8988T (cell line): ENCODE measurements at places on chromosomes 3 and 15.

DNA sequence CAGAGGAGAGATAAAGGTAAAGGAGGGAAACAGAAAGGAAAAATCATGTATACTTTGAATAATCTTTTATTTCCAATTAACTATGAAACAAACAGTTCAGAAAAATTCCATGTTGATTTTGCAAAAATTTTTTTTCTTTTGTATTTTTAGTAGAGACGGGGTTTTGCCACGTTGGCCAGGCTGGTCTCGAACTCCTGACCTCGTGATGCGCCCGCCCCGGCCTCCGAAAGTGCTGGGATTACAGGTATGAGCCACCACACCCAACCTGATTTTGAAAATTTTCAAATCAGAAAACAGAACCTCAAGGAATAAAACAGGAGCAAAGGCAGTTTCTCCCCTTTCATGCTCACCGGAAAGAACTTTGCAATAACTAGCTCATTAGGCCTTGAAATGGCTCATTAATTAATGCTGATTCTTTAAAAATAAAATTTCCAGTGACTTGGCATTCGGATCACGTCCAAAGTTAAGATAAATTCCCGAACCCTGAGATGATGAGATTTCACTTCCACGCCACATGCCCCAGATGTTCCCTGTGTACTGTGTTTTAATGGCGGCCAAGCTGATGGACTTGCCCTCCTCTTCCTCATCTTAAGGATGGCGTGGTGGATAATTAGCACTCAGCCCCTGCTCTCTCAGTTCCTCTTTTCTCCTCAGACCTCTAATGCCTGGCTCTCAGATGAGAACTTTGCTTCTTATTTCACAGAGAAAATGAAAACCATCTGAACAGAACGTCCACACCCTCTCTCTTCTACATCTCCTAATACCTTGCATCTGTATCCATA is 10.8 kb downstream of the BCL2L10 start:
- no peak for DNase-seq

- DNase-seq, result no peak
Measured at GRCh38 chr15:28169366-28169765, 70.3 kb upstream of the OCA2 start.

GRCh38 chr3:122886946-122887345 is 92.1 kb downstream of the SLC49A4 start:
- no peak for DNase-seq

GRCh38 chr3:196463804-196464203 is 31.6 kb upstream of the UBXN7 start:
- no peak for DNase-seq

DNA sequence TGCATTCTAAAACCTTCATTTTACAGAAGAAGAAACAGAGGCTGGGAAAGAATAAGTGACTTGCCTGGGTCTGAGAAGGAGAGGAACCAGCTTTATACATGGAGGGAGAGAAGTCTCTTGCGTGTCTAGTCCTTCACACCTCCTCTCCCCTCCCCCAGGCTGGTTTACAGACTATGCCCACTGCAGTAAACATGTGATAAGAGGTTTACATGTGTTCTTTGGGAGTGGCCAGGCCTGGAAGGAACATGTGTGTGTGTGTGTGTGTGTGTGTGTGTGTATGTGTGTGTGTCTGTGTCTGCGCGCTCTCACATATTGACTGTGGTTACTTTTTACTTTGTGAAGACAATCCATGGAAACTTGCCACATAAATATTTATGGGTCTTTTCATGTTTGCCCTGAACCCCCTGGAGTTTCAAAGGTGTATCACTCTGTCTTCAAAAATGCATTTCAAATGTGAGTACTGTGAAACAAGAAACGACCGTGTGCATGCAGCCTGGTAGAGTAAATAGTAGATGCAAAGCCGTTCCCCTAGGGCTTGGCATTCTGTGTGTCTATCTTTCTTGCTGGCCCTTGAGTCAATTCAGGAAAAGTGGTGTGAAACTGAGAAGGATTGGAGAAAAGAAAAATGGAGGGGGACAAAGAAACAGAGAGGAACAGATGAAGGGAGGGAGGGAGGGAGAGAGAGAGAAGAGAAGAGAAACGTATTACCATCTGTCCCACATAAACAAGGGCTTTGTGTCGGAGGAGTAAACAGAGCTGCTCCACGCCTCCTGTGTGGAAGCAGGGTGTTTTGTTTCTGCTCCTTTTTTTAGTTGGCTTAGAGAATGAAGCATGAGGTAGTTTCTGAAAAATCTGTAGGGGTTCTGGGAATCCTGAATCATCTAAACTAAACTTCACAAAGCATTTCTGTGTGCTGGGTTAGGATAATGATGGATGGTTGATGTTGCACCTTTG is 51.7 kb downstream of the CLDN11 start:
- DNase-seq, result no peak

DNA sequence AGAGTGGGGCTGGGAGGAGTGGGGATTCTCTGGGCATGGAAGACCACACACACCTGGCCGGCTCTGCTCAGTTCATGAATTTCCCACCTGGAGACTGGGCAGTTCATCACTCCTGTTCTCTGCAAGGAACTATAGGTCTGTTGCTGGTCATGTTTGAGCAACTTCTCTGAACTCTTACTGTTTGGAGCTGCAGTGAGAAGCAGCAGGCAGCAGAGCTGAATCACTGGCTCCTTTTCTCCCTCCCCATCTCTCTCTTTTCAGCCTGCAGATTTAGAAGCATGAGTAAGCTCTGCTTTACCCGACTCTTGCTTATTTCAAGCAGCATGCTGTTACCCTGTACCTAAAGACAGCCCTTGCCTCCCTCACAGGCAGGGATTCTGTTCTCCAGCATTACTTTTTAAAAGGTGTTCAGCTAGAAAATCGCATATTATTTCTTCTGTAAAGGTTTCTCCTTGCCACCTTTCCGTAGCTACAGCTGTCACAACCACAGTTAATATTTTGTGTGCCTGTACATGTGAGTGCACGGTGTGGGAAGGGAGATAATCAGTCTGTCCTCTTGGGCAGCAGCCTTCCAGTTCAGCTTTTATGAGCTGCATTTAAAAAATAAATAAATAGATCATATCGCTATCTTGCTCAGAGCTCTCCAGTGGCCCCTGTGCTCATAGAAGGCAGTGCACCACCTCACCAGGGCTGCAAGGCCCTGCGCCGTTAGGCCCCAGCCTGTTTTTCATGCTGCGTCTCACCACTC is 131.6 kb downstream of the CHCHD6 start:
- no peak for DNase-seq

DNA sequence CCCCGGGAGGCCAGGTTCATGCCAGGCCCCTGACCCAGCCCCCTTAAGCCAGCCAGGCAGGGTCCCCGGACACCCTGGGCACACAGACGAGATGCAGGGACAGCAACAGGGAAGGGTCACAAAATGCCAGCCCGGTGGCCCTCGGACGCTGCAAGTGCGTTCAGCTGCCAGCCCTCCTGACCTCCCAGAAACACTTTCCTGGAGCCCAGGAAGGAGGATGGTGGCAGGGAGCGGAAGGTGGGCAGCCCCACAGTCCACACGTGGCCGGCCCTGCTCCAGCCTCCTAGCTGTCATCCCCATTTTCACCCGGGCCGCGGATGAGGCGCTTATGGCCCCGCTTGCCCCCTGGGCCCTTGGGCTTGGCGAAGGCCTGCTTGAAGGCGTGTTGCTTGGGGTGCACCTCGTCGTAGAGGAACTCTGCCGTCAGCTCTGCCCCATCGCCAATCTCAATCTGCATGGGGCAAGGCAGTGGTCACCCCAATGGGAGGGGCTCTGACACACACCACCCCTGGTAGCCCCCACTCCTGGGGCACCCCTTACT is 3.4 kb upstream of the TLR9 start:
- no peak for DNase-seq

DNA sequence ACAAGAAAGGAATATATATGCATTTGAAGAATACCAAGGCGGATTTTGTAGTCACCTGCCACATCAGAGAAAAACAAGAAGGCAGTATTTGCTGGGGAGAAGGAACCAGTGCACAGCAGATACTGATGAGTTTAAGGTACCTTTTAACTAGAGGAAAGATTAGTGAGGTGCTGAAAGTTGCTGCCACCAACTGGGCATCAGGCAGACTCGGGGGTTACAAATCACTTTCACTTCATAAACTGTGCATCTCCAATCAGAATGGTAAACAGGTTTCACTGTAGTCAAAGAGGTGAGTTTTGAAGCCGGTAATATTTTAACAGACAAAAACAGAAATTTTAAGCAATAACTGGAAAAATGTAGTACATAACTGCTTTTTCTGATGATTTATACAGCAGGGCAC is 4.1 kb downstream of the FBN1 start:
- DNase-seq, result no peak

GRCh38 chr3:4528819-4529600 is 35.9 kb downstream of the ITPR1 start:
- no peak for DNase-seq

GRCh38 chr3:72973031-72973723 is 23.4 kb upstream of the PPP4R2 start:
- no peak for DNase-seq

DNA sequence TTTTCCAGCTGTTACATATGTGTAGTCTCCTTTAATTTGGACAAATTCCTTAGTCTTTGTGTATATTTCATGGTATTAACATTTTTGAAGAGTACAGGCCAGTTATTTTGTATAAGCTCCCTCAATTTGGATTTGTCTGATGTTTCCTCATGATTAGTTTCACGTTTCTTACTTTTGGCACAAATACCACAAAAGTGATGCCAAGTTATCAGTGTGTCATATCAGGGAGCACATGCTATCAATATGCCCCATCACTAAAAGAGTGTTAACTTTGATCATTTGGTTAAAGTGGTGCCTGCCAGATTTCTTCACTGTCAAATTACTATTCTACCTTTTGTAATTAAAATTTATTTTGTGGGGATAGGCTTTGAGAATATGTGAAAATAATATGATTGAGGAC is 14.6 kb downstream of the PCNP start:
- no peak for DNase-seq

DNA sequence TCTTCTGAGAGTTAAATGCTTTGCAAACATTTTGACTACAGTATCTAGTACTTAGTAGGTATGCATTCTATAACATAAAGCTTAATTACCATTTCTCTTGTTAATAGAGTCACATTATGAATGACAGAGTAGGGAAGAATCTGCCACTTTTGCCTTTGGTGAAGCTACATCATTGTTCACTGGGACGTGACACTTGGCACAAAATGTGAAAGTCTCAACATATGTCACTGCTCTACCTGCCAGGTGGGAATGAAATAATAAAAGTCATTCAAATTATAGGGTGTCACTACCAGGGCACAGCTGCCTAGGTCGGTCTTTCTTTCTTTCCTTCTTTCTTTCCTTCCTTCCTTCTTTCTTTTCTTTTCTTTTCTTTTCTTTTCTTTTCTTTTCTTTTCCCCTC is 17.6 kb downstream of the GPR87 start:
- DNase-seq, result no peak

- DNase-seq, result no peak
Measured at GRCh38 chr15:43376017-43376705, 5.3 kb downstream of the TUBGCP4 start.

DNA sequence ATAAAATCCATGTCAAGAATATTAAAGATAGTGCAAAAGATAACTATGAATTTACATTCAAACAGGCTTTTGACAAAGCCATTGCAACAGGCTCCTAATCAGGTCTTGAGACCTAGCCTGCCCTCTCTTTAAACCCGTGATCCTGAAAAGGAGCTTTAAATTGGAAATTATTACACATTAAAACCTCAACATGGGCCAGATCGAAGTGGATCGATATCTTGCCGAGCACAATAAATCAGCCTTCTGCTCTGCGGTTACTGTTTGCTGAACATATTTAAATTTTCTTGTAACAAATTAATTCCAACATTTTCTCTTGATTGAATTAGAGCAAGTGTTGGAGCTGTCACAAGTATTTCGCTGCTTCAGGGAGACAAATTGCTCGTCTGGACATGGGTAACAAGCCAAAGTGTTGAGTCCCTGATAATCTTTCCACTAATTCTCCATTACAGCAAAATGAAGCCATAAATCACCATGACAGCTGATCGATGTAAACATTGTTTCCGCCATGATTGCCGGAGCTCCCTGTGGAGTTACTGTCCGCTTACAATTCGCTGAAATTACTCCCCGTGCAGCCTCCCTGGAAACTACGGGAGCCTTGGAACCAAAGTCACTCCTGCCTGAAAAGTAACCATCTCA is 47.6 kb downstream of the SHOX2 start:
- DNase-seq, result no peak

DNA sequence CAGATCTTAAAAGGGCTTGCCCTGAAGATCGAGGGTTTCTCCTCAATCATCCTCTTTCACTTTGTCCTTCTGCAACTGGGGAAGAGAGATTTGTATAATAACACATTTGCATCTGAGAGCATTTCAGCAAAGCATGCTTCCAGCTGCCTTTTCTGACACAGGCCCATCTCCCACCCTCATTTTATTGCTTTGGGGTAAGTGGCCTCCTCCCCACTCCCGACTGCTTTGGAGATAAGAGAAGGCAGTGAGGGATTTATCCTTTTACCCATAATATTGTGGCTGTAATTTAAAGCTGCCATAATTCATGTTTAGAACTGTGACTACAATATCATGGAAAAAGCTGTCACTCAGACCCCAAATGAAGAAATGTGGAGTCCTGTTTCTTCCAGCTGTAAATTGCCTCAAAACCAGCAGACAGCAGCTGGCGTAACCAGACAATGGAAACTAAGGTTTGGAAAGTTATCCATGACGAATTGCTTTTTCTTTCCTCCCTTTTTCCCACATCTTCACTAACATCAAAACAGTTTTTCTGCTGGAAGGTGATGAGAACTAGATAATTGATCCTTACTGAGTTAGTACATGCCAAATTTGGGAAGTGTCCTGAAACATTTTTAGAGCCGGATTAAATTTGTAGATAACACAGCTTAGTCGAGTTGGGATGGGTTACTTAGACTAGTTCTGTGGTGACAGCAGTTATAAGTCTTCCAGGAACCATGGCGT is 104.2 kb upstream of the PFN2 start:
- DNase-seq, result no peak

- peak; percentile 29 for DNase-seq
Measured at GRCh38 chr3:98741121-98741716, 21.9 kb upstream of the ST3GAL6 start.

- DNase-seq, result no peak
Measured at GRCh38 chr3:120245386-120245785, 39.6 kb downstream of the GPR156 start.

DNA sequence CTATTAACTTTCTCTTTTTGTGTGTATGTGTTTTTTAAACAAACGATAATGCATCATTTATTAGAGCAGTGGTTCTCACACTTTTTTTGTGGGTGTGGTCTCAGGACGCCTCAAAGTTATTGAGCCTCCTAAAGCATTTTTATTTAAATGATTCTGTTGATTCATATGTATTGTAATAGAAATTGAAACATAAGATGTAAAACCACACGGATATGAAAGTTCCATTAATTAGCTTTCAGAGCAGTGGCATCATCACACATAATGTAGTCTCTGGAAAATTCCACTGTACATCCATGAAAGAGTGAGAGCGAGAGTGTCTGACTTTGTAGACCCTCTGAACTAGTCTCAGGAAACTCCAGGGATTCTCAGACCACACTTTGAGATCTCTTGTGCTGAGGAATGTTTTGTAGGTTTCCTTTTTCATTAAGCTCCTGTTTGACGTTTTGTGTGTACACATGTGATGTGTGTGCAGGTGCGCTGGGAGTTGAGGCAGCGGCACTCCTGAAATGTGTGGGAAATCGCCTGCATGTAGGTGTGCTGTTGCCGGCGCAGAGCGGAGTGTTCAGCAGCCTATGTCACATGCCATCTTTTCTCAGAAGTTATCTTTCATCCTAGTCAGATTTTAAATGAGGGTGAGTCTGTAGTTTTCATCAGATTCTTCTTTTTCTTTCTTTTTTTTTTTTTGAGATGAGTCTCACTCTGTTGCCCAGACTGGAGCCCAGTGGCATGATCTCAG is 5.3 kb upstream of the TRAK1 start:
- DNase-seq, result no peak

- DNase-seq, result no peak
Measured at GRCh38 chr15:49847423-49848281, 226.8 kb downstream of the DTWD1 start.

- DNase-seq, result no peak
Measured at GRCh38 chr15:82751308-82751707, 41.6 kb upstream of the AP3B2 start.
